ENCODE measurements at places on chromosomes 3 and 15.

GRCh38 chr3:98454929-98455328, 8.1 kb upstream of the OR5K1 start:
- DNase-seq, result no peak

DNA sequence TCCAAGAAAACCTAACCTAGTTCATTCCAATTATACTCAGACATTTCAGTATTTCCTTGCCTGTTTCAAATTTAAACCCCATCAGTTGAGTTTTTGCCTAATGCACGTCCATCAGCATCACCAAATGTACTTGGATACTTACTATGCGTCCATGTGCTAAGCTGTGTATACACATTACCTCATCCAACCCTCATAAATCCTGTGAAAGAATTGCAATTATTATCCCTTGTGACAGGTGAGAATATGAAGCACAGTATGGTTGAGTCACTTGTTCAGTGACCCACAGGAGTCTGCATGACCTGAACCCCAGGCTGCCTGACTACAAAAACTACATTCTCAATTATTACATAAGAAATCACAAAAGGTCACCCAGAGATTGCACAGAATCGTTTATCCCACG, 2.5 kb downstream of the OR5K2 start:
- no peak for DNase-seq

DNA sequence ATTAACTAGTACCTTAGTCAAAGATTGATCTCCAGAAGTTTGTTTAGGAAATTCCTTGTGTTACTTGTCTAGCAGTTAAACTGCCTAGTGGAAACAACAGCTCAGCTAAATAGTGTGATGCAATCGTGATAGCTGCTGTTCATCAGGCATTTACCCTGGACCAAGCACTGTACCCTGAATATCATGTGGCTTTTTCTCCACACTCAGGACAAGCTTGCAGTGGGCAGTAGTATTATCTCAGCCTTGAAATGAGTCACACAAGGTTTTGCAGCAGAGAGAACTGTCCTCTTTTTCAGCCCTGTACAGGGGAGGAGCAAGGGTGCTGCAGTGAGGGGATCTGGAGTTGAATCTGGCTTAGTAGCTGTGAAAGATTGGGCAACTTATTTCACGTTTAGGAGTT, 208.4 kb downstream of the TP63 start:
- no peak for DNase-seq

GRCh38 chr3:13214847-13215472, 141.7 kb upstream of the IQSEC1 start:
- no peak for DNase-seq

- no peak for DNase-seq
These were observed 70.4 kb upstream of the DLG1 start for GRCh38 chr3:197368821-197369220.

DNA sequence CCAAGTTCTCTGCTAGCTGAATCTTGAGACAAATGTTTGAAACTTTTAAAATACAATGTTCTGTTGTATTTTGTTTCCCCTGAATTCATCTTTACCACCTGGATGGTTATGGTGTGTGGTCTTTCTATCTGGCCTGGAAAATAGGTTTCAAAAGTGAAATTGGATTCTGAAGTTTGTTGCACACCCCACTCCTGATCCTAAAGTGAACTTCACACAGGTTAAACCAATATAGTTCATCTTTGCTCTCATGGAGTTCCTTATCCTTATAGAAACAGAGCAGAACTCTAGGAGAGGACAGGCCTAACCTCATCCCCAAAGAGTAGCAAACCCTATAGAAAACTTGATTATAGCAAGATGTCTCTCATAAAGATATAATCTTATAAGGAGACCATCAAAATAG, 179.4 kb upstream of the BCL6 start:
- no peak for DNase-seq

- no peak for DNase-seq
These were observed 59.2 kb downstream of the RSRC1 start for GRCh38 chr3:158169091-158169491.

DNA sequence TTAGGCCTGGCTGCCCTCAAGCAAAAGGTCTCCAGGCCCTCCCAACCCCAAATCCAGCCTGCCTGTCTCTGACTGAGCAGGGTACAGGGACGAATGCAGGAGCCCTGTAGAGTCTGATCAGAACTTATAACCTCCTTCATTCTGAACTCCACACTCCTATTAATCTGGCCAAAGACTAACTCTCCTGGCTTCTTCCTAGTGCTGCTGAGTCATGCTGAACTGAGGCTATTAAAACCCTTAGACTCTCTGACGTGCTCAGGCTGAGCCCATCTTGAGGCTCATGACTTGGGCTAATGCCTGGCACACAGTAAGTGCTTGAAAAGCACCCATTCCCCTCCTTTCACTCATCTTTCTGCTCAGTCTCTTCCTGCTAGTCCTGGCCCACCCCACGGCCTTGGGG, 81.9 kb downstream of the NUP210 start:
- DNase-seq, result no peak

GRCh38 chr15:51186891-51187290, 92.2 kb upstream of the TNFAIP8L3 start:
- no peak for DNase-seq
